Stimulated activated CD8-positive, alpha-beta memory T cell treated with anti-CD3 and anti-CD28 coated beads, Interleukin-15, amount 100 ng/mL, for 1 hour (primary cell): ENCODE measurements at places on chromosomes 2 and 18.

- no peak for DNase-seq
These were observed 154.9 kb downstream of the CTIF start for GRCh38 chr18:48693625-48694262.

DNA sequence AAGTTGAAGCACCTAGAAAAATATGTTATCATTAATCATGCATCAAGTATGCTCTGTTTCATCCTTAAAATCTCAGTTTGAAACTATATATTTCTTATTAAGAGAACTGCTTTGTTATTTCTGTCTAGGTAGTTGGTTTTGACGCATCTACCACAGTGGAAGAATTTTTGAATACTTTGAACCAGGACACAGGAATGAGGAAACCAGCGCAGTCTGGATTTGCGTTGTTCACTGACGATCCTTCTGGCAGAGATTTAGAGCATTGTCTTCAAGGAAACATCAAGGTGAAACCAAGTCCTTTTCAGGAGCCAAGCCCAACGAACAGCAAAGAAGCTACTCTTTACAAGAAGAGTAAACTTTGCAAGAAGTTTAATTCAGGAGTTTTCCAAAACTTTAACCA is 30.1 kb upstream of the DYNC2LI1 start:
- DNase-seq = no peak

- no peak for DNase-seq
These were observed 1086.8 kb upstream of the PIK3C3 start for GRCh38 chr18:40868110-40868858.

DNA sequence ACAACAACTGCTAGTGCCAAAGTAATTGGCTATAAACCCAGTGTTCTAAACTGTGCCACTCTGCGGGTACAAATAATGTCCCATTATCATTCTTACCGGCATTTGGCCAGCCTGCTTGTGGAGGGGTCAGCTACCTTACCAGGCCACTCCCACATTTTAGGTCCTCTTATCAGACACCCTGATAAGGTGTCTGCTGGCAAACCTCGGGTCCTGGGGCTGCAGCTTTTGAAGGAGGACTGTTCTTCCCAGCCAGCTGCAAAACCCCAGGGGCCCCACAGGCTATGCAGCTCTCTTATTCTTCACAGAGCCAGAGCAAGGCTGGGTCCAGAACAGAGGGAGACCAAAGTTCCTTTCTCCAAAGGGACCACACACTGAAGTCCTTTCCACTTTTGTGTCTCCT is 258.0 kb upstream of the REV1 start:
- DNase-seq = no peak

GRCh38 chr2:178632729-178633128 is 152.5 kb downstream of the PLEKHA3 start:
- no peak for DNase-seq

DNA sequence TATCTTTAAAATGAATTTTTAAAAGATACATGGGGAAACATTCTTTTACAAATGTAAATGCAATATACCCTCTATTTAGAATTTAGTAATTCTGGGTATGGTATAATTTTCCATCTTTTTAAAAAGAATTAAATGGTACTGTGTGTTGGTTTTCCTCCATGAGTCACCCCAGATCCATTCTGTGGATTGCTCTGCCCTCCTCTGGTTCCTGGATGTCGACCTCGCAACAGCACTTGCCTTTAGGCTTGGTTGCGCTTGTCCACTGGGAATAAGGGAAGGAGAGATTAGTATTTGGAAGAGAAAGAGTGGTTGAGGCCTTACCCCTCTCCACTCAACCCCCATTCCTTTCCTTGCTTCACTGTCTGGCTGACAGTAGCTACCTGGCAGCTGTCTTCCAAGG is 90.4 kb downstream of the FTCDNL1 start:
- DNase-seq = no peak

DNA sequence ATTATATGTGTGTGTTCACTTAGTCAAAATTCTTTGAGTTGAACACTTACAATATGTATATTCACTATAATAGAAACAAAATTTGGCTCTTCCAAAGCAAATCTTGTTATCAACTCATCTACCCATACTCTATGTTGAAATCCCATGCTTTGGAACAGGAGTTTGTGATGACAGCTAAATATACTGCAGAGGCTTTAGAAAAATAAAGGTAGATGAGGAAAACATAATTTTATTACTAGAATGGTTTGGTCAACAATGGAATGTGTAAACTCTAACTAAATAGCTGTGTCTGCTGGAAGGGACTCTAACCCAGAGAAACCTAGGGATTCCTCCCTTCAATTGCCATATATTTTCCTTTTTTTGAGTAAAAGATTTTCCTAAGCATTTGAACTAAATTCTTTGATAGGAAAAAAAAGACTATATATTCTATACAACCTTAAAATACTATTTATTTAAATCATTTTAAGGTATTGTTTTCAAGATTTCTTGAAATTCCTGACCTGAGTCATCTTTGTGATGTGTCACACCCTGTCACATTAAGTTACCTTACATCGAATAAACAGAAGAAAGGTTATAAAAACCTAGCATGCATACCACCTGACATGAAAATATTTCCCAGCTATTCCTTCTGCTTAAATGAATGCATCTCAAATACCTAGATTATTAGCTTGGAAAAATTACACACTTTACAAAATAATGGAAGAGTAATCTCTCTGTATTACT is 175.5 kb downstream of the OTX1 start:
- DNase-seq = no peak

GRCh38 chr18:2917259-2918047 is 70.6 kb downstream of the EMILIN2 start:
- DNase-seq = no peak

DNA sequence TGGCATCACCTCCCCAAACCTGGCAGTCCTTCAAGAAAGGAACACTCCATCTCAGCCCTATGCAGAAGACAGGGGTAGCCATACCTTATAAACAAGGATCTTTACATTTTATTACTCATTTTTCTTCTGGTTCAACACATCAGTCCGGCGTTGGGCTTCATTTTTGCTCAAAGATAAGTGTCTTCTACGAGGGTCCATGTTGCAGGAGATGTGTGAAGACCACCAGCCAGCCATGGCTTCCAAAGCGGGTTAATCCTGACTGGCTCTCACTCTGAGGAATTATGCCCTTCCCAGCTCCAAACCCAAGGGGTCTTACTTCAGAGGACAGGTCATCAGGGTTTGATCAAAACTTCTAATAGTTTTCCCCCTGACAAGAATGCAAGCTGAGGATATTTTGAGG is 23.9 kb upstream of the GNAL start:
- no peak for DNase-seq

- no peak for DNase-seq
These were observed 463.1 kb upstream of the HS6ST1 start for GRCh38 chr2:128781585-128782385.

GRCh38 chr18:48238206-48238605 is 171.0 kb downstream of the ZBTB7C start:
- no peak for DNase-seq

DNA sequence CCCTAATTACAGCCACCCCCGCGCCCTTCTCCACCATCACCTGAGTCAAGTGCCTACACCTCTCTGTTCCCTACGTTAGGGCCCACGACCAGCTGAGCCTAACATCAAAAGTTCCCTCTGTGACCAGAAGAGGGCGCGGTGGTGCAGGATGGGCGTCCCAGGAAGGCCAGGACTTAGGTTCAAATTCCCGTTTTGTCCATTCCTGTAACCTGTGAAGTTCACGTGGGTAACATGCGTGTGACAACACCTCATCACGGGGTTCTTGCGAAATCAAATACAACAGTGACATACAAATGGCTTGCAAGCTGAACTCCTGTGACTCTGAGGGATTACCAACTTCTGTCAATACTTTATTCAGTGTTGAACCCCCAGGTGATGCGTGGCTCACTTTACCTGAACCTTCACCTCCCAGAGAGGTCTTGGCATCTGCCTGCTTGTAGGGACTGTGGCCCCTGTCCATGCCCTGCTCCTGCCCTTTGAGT is 207.9 kb downstream of the ARL4C start:
- peak; percentile 49 for DNase-seq

GRCh38 chr2:181900007-181900651 is 8.6 kb downstream of the ITPRID2 start:
- no peak for DNase-seq

DNA sequence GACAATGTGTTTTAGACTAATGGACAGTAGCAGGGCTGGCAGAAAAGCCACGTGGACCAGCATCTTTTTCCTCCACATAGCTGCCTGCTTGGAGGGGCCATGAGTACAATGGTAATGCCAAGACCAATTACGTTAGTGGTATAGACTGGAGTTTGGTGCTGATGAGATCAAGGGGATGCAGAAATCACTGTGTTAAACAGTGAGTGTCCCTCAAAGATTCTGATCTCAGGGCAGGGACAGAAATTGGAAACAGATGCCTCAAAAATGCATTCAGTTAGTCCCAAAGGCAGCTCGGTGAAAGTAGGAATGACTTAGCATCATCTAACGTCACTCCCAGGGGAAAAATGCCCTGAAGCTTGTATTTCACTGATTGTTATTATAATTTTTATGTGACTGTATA is 72.4 kb downstream of the SLC16A14 start:
- no peak for DNase-seq

- no peak for DNase-seq
These were observed 2.2 kb upstream of the UGT1A6 start for GRCh38 chr2:233690444-233690843.

GRCh38 chr2:9547262-9547991 is 8.2 kb downstream of the ADAM17 start:
- DNase-seq = no peak

DNA sequence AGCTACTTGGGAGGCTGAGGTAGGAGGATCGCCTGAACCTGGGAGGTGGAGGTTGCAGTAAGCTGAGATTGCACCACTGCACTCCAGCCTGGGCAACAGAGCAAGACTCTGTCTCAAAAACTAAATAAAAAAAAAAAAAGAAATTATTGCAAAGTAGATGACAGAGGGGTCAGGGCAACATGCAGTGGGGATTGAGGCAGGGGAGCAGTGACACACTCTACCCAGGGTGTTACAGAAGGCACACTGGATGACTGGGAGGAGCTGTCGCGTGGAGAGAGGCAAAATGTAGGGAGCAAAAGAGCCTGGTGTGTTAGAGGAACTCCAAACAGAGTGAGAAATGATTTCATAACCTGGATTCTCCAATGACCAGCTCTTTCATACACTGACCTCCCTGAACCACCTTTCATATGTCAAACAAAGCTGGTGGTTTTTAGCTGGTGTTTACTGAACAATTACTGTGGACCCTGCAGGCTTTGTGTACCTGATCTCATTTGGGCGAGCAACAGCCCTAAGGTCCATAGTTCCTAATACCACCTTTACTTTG is 22.1 kb downstream of the FBXO41 start:
- no peak for DNase-seq

GRCh38 chr2:101696272-101697123 is 1.0 kb upstream of the MAP4K4 start:
- no peak for DNase-seq

DNA sequence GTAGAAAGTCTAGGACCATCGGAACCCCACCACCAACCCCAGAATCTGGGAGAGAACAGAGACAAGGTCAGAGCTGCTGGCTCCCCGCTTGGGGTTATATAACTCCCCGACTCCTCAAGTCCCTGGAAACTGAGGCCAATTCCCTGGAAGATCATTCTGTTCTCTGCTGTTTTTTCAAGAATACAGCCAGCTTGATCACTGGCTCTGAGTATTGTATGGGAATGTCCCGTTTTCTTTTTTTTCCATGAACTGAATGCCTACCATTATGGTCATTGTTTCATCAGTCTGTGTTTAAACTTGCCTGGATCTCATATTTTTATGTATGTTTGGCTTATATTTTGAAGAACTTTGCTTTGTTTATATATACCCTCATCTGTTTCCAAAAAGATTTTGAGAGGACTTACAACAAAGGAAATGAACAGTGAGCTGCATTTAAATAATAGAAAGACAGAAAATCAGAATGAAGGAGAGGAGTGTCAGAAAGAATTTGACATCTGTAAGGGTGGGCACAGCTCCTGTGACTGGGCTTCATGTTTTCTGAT is 90.0 kb upstream of the ALPP start:
- DNase-seq = no peak

DNA sequence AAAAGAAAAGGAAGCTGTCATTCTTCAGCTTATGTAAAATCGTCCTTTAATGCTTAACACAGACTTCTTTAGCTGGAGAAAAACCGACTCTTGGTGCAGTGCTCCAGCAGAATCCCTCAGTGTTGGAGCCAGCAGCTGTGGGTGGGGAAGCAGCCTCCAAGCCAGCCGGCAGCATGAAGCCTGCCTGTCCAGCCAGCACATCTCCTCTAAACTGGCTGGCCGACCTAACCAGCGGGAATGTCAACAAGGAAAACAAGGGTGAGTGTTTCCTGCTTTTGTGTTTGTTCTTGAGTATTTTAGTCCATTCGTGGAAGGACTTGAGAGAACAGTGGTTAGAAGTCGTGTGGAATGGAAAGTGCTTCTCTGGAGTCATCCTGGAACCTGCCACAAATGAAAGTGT is 38.9 kb downstream of the KDM3A start:
- no peak for DNase-seq

DNA sequence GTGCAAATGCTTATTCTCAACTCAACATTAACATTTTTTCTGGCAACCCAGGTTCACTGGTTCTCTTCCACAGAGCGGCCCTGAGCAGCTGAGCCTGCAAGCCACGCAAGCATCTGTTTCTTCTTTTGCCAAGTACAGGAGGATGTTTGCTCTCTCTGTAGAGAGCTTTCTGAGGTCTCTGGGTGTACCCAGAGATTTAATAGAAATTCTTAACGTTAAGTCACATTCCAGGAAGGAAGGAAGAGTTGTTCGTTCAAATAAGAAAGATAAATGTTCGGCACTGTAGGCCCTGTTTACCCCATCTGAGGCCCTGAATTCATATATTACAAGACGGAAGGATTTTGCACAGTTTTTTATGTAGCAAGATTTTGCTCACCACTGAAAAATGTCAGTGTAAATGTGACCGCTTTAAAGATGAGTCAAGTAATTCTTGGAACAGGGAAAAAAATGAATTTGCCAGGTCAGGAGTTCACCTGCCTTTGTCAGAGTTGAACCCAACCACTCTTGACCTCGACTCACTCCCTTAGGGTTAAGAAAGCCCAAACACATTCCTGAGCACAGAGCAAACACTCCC is 30.1 kb downstream of the KCTD18 start:
- no peak for DNase-seq

DNA sequence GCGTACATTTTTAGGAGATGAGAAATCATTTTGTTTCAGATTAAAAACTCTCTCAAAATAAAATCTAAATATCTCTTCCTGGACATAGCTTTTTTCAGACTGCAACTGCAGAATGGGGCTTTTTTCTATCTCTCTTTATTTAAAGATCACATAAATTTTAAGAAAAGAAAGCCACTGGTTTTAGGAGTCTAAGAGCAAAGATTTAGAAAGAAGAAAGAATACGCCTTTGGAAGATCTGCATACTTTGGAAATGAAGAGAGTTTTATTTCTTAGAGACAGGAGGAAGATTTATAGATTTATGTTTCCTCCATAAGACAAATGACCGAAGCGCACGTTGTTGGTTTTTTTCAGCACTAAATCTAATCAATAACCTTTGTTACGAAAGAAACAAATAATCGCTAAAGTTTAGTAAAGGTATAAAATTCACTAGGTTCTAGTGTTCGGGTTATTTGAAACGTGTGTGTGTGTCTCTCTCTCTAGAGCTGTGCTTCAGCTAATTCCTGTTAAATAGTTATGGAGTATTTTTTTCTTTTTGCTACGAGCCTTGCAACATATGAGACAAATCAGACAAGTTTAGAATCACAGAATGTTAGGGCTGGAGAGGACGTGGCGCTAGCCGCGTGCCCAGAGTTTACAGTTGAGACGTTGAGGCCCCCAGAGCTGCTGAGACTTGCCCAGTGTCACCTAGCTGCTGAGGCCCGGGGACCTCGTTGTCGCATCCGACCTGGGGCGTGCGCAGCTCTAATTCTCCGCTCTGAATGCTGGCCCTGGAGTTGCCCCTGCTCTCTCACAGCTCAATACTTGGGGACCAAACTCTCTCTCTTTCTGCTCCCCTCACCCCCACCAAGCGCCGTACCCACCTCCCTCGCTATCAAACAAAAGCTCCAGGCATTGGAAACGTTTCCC is 69.9 kb downstream of the CTAGE1 start:
- DNase-seq = no peak
